ENCODE measurements at places on chromosomes 5 and 9.
A peak's percentile ranks its signal among the peaks of the same experiment; 100 is the strongest.

GRCh38 chr5:44046619-44047364 is 342.4 kb downstream of the FGF10 start:
- H3K36me3 ChIP-seq, result no peaks in the 10 kb centered on the region
- no peaks in the 10 kb centered on the region for H3K4me1 ChIP-seq
- no peaks in the 10 kb centered on the region for H3K27me3 ChIP-seq
- DNase-seq, result peak; percentile 15
- no peak overlapping the region for H3K27ac ChIP-seq

- H3K4me3 ChIP-seq, result no peak overlapping the region
- no peaks in the 10 kb centered on the region for H3K27me3 ChIP-seq
- H3K4me1 ChIP-seq, result no peaks in the 10 kb centered on the region
- H3K36me3 ChIP-seq, result no peaks in the 10 kb centered on the region
- DNase-seq, result no peak
Observed at GRCh38 chr5:89842531-89842930, 567.0 kb downstream of the CETN3 start.

DNA sequence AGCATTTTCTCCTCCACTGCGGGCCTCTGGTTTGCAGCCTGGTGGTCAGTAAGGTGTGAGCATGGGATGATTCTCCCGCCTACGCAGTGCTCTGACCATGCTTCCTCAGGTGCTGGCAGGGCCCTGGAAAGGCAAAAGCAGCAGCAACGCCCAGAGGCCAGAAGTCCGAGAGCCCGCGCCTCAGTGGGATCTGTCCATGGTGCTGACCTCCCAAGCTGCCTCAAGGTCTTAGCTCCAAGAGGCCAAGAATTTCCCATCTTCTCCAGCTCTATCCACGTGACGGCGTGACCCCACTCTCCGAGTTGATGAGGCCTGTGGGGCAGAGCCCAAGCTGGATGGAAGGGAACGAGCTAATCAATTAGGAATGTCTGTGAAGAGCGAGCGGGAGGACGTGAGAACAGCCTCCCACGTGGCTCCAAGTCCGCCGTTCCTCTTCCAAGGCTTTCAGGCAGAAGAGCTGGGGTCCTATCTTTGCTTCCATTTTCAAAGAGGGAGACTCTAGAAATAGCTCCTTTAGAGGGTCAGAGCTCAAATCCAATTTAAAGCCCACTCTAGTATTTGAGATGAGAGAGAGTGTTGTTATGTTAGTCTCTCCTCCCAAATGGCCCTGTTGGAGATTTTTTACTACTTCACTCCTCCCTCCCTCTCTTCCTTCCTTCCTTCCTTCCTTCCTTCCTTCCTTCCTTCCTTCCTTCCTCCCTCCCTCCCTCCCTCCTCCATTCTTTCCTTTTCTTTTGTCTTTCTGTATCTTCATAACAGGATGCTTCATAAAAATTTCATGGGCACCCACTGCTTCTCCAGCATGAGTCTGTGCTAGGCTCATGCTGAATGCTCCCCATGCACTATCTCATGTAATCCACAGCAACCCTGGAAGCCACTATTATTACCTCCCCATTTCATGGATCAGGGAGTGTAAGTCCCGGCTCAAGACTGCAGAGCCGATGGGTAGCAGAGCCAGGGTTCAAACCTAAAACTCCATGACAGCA is 69.3 kb downstream of the OLFM1 start:
- no peak overlapping the region for H3K27ac ChIP-seq
- no peaks in the 10 kb centered on the region for H3K4me1 ChIP-seq

GRCh38 chr9:111287127-111287526 is 42.9 kb downstream of the OR2K2 start:
- no peaks in the 10 kb centered on the region for H3K36me3 ChIP-seq
- no peaks in the 10 kb centered on the region for H3K4me1 ChIP-seq
- no peaks in the 10 kb centered on the region for H3K27me3 ChIP-seq
- no peak overlapping the region for H3K4me3 ChIP-seq

DNA sequence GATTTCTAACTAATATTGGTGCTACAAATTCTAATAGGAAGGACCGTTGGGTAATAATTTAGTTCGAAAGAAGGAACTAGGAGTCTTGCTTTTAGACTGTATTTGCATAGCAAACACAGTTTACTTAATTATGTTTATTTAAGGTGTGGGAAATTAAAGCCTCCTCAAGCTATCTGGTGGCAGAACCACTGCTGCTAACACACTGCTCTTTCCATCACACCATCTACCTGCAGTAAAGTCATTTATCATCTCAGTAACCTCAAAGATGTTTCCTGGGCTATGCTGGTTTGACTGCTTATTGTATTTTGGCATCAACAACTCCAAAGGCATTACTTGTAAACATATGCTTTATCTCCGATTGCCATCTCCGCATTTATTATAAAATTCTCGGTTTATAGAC is 114.3 kb downstream of the DEPDC1B start:
- DNase-seq, result no peak
- no peaks in the 10 kb centered on the region for H3K36me3 ChIP-seq
- no peak overlapping the region for H3K27ac ChIP-seq
- no peaks in the 10 kb centered on the region for H3K4me1 ChIP-seq
- H3K27me3 ChIP-seq, result no peaks in the 10 kb centered on the region

DNA sequence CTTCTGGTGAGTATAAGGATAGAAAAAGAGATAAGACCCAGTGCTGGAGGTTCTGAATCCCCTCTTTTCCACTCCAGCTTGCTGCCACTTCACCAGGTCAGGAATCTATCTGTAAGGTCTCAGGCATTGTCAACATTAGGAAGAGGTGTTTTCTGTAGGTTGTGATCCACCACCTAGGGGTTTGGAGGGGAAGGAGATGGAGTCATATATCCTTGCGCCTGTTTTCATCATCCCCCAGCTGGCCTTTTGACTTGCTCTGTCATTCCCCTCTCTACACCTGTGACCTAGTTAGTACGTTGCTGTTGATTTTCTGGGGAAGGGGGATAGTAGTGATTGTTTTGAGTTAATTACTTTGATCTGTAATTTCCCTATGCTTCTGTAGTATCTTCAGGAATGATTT is 20.5 kb downstream of the SPINK5 start:
- no peak for DNase-seq
- H3K27me3 ChIP-seq, result no peaks in the 10 kb centered on the region
- H3K4me1 ChIP-seq, result no peaks in the 10 kb centered on the region
- H3K27ac ChIP-seq, result no peak overlapping the region
- H3K4me3 ChIP-seq, result no peak overlapping the region
- H3K36me3 ChIP-seq, result no peaks in the 10 kb centered on the region

DNA sequence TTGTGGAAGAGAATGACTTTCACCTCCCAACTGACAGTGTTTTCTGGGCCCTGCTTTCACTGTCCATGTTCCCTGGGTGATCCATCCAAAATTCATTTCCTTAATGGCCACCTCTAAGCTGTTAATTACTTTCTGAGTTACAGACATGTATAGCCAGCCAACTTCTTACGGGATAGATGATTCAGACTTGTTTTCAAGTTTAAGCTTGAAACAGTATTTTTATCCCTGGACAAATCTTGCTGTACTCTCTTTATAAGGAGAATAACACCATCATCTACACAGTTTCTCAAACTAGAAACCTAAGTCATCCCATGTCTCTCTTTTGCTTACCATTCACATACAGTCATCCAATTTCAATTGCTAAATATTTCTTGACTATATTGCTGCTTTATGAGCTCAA is 6.9 kb downstream of the FAM174A start:
- no peak for DNase-seq
- H3K4me1 ChIP-seq, result peaks cover 9% of the 10 kb centered on the region
- H3K4me3 ChIP-seq, result no peak overlapping the region
- no peak overlapping the region for H3K27ac ChIP-seq
